ENCODE measurements at places on chromosomes 2 and 18.

GRCh38 chr18:41373612-41374011, 581.4 kb upstream of the PIK3C3 start:
- DNase-seq: no peak

DNA sequence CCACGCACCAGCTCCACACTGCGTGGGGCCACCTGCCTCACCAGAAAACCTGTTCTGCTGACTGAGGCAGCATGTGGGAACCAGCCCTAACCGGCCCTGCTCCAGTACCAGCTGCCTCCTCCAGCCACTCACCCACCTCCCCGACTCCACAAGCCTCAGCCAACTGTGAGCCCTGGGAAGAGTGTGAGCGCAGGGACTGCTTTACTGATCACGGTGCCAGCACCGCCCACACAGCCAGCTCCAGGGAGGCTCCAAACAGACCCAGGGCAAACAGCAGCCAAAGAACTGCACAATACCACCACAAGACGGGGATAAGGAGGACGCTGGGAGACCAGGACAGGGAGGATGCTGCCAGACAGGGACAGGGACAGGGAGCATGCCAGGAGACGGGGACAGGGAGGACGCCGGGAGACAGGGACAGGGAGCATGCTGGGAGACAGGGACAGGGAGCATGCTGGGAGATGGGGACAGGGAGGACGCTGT, 28.4 kb downstream of the EIPR1 start:
- DNase-seq: no peak

- no peak for DNase-seq
Measured at GRCh38 chr2:129061069-129061768, 742.6 kb upstream of the HS6ST1 start.

DNA sequence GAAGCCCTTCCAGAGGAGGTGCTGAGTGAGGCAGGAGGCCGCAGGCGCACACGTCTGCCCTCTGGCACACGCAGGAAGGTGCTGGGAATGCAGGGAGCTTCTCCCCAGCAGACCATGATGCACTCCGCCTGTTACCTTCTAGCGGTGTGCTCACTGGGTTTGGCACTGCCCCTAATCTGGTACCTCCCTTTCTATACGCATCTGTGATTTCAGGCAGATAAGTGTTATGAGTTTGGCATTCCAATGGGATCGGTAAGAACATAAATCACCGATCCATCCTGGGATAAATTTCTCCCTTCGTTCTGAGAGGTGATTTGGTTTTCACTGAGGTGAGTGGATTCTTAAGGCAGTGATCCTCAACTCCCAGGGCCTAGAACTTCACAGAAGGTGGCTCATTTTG, 34.6 kb downstream of the ODC1 start:
- no peak for DNase-seq

DNA sequence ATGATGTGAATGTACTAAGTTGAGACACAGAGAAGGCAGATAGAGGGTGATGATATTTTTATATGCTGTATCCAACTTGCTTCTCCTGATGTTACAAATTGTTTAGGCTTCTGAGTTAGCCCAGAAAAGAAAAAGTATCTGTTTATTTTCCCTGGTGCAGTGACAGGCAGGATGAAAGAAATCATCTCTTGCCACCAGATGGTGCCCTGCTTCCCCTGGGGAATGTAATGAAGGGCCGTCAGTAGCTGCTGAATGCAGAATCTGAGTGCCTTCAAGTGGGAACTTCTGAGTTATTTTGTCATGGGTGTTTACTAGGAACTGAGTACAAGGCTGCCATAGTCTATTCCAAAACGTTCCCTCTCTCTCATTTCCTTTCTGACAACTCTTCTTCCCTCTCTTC, 525.6 kb downstream of the MBD2 start:
- DNase-seq: no peak

DNA sequence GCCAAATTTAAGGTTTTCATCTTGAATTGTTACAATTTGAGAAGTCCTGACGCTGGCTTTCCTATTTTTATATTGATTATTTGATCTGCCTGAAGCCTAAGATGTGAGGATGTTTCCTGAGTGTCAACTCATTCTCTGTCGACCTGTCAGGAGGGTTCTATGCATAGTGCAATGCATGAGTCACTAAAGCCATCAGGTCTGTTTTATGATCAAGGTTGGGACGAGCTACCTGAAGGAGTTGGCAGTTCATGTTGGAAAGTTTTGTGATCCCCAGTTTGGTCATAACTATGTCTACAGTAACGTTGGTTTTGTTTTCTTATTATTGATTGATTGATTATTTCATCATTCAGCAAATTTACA, 71.2 kb downstream of the NABP1 start:
- no peak for DNase-seq

- no peak for DNase-seq
Measured at GRCh38 chr2:122319539-122320132, 564.2 kb downstream of the TSN start.

- DNase-seq: no peak
Measured at GRCh38 chr2:23655934-23656596, 270.9 kb downstream of the ATAD2B start.

DNA sequence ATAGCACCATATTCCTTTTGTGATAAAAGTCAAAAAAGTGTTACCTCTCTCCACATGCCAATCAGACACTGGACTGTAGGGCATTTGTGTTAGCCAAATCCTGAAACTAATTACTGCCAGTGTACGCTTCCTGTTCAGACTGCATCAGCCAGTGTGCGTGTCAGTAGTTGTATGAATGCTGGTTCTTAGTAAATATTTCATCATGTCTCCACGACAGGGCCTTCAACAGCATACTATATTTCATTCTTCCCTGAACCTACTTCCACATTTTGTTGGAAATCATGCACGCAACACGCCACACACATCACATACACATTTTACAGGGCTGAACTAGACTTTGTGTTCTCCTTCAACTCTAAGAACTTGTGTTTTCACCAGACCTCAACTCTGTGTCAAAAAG, 77.5 kb downstream of the EPB41L3 start:
- no peak for DNase-seq

DNA sequence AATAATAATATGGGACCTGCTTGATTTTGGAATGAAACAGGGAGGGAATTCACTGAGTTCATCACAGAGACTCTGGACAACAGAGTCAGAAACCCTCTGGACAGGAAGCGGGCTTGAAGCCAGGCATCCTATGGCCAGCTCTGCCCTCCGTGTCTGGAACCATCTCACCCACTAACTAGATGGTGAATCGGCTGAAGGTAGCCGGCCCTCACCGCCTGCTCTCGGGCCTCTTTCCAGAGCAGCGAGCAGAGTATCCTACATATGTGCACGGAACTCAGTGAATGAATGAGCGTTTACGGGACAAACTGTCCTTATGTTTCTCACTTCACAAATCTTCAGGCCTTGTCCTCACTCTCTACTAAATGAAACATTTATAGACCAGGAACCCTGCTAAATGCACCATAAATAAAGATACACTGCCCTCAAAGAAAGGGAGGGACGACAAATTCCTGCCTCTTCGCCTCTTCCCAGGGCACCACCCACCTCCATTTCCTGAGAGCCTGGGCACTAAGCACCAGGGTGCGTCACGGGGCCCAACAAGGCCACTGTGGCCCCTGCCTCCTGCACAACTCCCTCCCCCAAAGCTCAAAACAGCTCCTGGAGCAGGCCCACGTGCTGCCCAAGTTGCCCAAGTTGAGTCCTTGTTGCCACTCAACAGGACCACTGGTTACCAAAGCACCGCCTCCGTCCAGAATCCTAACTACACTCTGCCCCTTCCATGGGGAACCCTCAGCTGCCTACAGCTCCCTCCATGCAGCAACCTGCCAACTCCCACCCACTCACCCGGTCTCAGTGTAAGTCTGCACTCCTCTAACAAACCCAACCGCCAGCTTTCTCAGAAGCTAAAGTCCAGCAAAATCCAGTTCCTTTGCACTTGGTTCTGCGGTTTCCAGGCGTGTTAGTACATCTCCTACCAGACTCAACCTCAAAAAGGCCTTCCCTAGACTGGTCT, 1.7 kb downstream of the TBC1D8 start:
- no peak for DNase-seq

DNA sequence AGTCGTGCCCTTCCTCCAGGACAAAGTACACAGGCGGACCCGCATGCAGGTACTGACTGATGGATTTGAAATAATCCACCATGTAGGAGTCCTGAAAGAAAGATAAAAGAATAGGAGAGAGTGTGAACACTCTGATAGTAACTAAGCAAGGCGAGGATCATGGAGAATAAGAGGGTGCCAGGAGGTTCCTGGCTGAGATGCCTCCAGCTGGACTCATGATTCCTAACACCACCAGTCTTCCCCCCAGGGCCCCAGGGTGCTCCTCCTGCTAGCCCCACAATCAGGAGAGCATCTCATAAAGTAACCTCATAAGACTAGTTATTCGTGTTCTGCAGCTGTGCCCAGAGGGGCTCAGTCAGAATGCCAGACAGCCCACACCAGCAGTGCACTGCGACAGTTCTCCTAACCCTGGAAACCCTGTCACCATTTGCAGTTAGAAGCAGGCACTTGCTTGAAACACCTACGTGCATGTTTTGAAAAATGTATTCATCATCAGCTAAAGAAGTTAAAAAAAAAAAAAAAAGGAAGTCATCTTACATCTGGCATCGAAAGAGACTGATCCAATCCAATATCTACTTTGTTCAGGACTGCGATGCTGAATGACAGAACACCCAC, 36.7 kb downstream of the RMC1 start:
- no peak for DNase-seq

DNA sequence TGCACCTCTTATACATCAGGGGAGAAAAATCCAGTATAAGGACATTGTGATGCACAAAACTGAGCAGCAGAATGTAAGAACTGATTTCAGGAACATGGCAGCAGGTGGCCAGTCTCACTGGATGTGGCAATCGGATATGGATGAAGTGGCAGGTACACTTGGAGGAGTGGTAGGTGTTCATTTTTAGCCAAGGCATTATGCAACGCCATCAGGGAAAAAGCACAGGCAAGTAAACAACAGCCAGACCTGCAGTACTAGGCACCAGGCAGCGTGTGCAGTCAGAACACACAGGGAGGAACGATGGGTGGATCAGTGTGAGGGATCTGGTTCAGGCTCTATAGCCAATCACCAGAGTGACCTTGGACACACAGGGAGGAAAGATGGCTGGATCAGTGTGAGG, 77.4 kb upstream of the GCFC2 start:
- DNase-seq: no peak

DNA sequence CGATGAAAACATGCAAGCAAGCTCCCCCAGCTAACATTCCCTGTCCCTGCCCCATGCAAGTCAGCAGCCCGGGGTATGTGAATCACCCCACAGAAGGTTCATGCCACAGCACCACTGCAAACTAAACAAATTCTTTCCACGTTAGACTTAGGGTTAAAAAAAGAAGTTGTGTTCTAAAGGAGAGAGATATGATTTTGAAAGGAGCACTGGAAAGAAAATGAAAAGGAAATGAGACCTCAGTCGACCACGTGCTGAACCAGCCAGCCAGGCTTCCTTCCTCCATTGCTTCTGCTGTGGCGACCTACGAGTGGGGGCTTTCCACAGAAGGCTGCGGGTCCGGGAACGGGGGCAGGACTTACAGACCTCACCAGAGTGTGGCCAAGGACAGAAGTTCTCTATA, 52.0 kb downstream of the ARL4C start:
- DNase-seq: peak; percentile 26

All from stimulated activated CD4-positive, alpha-beta T cell treated with anti-CD3 and anti-CD28 coated beads, Interleukin-1b, Interleukin-23, amount 100 ng/mL, for 4 hours (primary cell).